LNCaP clone FGC (cell line): ENCODE measurements at places on chromosomes 12 and 14.

GRCh38 chr12:91109148-91109564 is 2.1 kb downstream of the LUM start:
- peak; percentile 35 for DNase-seq

GRCh38 chr14:93928184-93929047 is 1.3 kb downstream of the FAM181A start:
- no peak for DNase-seq

DNA sequence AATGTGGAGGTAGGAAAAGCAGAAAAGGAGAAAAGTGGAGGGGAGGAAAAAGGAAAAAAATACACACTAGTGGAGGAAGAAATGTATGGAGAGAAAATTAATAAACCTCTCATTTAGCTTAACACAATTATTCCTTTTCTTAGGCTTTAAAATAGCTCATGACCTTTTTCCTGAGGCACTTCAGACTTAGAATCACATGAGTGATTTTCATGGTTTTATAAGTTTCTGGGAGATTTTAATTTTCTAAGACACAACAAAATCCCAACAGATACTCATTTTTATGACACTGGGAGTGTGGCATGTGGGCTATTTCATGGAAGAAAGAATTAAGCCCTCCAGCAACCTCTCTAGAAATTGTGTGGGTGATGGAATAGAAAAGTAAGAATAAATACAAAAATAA is 214.7 kb downstream of the CPNE8 start:
- no peak for DNase-seq

GRCh38 chr12:9625019-9625418 is 17.3 kb upstream of the KLRB1 start:
- DNase-seq: no peak

DNA sequence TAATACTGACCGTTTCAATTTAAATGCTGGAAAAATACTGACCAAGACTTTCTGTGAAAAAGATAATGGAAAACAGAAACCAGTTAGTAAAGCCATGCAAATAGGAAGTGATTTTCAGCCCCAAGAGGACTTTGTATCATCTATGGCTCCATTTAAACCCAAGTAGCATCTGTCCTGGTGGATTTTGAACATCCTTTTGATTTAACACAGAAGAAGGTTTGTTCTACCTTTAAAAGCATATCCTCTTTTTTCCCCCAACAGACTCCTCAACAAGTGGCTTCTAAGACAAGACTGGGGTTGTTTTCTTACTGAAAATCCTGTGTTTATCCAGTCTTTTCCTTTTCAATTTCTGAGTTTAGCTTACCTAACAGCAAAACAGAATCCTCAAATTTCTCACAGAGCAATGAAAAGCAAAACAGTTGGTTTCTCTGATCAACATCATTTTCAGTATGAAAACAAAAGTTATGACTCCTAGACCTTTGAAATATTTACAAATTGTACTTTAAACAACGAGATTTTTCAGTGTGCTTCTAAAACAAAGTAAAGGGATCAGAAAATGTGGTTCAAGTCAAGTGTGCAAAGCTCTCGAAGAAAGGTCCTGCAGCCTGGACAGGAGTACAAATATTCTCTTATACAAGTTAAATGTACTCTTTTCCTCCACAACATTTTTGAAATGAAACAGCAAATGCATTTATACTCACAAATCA is 2.9 kb downstream of the PHLDA1 start:
- no peak for DNase-seq

DNA sequence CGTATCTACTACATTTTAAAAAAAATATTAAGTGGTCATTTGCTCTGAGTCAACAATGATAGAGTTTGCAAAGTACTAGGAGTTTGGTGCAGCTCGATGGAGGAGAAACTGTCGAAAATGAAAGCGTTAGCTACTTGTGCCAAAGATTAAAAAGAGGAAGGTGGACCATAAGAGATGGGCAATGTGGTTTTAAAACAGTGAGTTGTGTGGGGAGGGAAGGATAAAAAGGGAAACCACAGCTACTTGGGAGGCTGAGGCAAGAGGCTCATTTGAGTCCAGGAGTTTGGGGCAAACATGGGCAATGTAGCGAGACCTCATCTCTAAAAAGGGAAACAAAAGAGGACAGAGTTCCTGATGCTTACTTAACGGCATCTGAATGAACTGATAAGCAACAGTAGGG is 18.2 kb upstream of the STRAP start:
- DNase-seq: no peak

GRCh38 chr12:102474438-102475064 is 5.8 kb downstream of the IGF1 start:
- no peak for DNase-seq

DNA sequence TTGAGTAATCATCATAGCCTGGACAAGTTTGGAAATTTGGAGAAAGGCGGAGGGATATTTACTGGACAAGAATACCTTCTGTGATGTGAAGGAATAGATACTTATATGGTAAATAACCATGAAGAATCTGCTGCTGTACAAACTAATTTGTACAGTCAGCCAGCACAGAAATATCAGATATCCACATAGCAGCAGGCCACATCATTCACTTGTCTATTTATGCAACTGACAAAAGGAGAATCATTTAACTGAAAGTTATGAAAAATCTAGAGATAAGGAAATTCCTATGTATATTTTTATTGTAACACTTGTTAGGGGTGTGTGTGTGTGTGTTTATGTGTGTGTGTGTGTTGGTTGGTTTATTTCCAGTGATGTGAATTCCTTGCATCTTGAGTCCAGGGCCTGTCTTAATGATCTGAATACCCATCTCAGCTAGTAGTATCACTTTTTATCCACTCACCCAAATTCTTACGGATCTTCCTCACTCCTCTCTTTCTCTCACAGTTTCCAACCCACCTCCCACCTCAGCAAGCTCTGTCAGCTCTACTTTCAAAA is 10.5 kb upstream of the LRIG3 start:
- no peak for DNase-seq

GRCh38 chr14:104596927-104597351 is 7.6 kb downstream of the TMEM179 start:
- DNase-seq: no peak

DNA sequence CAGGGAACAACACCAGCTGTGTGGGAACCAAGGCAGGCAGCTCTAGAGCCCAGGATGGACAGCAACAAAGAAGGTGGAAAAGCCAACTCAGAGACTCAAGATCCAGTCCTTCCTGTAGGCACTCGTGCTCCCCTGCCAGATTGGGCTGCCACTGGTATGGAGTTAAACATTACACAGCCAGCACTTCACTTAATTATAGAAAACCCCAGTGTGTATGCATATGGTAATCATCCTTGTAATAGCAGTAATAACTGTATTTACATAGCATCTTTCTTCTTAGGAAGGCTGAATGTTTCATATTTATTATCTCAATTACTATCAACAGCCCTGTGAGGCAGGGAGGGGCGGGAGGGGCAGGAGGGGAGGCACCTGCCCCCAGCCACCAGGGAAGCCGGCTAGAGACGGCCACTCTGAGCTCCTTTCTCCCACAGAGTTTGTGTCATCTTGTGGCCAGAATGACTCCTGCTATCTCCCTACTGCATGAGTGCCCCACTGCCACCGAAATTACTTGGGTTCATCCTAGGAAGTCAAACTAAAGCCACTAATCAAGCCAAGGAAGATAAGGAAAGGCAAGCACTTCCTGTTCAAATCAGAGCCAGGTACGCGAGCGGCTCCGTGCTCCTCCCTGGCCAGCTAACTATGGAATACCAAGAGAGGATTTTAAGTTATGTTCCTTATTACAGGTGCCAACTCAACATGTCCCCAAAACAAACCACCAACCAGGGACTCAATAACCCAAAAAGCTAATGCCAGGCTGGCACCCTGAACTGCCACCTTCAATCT is 15.7 kb upstream of the RAB35 start:
- DNase-seq: no peak

DNA sequence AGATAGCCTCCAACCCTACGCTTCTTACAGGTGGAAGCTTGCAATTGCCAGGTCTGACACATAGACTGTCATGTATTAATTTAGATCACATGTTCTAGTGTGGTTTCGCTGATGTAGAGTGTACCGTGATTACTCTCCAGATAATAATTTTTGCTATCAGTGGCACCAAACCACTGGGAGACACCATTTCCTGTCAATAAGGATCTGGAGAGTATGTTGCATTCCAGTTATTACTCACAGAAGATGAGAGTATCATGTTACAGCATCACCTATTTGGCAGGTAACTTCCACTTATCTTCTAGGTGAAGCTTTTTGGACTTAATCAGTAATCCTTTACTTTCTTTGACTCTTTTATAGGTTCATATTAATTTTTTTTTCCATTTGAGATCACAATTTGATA is 147.2 kb downstream of the HELB start:
- peak; percentile 6 for DNase-seq

DNA sequence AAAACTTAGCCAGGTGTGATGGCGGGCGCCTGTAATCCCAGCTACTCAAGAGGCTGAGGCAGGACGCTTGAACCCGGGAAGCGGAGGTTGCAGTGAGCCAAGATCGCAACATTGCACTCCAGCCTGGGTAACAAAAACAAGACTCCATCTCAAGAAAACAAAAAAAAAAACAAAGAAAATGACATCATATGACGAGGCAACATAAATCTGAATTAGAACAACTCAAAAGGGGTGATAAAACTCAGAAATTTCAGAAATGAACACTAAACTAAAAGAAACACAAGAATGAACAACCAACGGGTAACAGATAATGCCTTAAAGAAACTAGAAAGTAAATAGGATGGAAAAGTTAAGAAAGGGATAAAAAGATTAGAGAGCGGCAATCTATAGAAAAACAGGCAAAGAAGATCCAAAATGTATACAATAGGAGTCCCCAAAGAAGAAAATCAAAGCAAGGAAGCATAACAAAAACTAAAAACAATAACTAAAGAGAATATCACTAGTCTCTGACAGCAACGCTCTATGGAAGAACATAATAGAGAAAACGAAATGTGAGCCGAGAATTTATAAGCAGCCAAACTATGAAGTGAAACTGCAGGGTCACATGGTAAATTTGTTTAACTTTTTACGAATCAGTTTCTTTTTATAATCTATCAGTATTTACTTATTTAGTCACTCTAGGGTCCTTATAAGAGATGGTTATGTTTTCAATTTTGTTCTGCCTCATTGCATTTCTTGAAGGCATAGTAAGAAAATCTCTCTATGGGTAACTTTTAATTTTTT is 45.7 kb downstream of the SPPL3 start:
- no peak for DNase-seq

DNA sequence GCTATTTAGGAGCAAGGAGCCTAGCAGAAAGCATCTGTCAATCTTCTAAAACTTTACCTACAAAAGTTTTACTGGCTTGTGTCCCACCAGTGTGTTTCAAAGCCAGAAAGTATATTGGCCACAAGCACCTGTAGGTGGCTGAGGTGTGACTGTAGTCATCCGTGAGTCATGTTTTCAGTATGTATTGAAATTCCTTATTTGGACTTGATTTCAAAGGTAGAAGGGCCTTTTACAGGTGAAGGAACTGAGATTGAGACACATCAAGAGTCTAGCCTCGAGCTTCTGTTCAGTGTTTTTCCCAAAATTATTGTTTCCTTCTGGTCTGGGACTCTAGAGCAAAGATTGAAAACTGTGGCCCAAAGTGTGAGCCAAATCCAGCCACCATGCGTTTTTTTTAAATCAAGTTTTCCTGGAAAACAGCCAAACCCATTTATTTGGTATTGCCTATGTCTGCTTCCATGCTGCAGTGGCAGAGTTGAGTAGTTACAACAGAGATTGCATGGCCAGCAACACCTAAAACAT is 195.3 kb upstream of the BCL2L14 start:
- DNase-seq: no peak

DNA sequence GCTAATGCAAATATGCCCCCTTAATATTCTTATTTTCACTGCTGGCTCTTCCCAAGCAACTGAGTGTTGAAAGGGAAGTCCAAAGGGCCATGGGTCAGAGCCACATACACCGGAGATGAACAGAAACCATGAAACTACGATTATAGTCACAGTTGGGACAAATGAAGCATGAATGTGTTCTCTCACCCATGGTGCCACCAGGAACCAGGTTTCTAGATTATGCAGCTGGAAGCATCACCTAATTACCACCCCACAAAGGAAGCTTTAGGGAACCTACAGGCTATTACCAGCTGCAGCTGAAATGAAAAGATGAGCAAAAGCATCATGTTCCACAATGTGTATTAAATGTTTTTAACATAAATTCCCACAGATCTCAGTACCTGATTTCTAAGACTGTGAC is 15.4 kb downstream of the TMTC1 start:
- DNase-seq: no peak

DNA sequence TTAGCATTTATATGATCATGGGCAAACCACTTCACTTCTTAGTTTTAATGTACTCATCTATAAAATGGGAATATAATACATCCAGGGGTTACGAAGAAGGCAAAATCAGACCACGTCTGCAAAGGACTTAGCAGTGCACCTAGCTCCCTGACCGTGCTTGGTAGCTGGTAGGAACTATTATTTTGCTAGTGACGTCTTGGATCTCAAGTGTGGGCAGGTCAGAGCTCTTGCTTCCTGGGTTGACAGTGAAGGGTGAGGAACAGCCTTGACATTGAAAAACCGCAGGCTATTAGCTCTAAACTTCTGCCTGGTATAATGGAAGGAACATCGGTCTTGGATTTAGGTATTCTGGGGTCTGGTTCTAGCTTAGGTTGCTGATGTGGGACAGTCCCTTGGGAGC is 89.3 kb upstream of the MED13L start:
- no peak for DNase-seq

DNA sequence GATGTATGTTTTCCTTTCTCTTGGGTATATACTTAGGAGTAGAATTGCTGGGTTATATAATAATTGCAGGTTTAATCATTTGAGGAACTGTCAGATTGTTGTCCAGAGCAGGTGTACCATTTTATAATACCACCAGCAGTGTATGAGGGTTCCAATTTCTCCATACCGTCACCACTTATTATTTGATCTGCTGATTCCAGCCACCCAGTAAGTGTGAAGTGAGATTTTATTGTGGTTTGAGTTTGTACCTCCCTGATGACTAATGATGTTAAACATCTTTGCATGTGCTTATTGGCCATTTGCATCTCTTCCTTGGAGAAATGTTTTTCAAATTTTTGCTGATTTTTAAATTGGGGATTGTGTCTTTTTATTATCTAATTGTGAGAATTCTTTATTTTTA is 15.1 kb downstream of the NCKAP5L start:
- DNase-seq: no peak
